ENCODE measurements at places on chromosomes 4 and X.

DNA sequence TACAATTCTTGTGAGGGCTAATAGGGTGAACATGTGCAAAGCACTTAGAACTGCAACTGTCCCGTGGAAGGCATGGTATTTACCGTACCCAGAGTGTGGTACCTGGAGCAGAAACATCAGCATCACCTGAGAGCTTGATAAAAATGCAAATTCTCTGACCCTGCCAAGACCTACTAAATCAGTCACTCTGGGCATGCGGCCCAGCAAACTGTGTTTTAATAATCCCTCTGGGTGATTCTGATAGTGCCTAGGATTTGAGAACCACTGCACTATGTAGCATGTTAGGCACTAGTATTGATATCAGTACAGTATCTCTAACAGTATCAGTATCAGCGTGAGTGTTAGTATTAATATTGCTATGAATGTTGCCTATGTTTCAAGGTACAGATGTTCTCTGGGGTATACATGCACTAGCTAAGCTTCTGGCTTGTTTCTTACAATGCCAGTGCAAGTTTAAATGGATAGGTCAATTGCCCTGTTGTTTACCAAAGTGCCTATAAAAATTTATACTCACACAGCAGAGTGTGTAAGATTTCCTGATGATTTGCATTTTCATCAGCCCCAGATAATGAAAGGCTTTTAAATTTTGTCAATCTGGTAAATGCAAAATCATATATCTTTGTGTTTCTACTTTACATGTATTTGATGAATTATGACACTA is 354.0 kb downstream of the HS3ST1 start:
- no peak for DNase-seq

DNA sequence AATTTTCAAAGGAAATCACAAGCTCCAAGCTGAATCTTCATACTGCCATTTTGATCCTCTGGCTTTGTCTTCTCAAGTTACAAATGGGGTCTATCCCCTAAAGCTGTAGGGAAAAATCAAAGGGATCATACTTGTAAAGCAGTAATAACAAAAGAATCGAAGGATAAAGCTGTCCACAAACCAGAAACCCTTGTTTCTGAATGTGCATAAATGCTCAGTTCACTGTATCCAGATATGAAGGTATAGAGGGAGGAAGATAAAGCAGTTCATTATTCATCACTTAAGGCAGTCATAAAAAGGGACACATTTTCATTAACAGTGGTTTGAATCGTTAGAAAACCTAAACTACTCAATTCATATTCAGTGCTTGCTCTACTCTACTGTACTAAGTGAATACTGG is 33.2 kb upstream of the RPS6KA6 start:
- no peak for DNase-seq

GRCh38 chr4:90237751-90238530 is 110.7 kb downstream of the CCSER1 start:
- no peak for DNase-seq

- DNase-seq = no peak
These were observed 8.0 kb downstream of the IGFBP7 start for GRCh38 chr4:57102050-57102624.

DNA sequence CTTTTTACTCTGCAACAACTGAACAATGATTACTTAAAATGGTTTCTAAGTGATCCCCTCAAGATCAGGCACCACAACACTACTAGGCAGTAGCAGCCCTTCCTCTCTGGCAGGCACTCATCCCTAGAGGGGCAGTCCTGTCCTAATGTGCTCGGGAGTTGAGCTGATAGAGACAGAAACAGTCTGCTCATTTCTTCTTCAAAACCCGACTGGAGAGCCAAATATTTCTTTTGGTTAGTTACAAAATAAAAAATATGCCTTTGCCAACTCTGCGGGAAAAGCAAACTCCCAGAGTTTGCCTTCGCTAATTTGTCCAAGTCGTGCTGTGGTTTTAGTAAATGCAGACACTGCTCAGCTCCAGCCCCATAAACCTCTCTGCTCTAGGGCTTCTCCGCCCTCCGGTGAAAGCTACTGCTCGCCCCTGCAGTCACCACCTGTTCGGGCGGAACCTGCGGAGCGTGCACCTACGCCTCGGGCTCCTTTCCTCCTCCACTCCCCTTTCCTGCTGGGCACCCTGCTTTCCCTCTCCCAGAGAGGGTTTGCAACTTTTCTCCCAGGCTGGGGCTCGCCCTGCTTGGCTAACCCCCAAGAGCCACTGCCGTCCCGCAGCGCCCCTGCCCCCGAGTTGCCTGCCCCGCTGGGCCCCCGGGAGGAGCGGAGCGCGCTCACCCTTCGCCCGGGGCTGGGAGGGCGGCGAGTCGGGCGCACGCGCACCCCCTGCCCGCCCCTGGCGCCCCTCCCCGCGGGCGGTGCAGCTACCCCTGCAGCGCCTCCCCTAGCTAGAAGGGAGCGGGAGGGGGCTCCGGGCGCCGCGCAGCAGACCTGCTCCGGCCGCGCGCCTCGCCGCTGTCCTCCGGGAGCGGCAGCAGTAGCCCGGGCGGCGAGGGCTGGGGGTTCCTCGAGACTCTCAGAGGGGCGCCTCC is at the start of gene NPNT:
TSS of gene NPNT (plus strand) at position 812 of the 923 bp plus-strand sequence. CDS start 182 bp downstream, outside the sequence.
- DNase-seq = no peak

DNA sequence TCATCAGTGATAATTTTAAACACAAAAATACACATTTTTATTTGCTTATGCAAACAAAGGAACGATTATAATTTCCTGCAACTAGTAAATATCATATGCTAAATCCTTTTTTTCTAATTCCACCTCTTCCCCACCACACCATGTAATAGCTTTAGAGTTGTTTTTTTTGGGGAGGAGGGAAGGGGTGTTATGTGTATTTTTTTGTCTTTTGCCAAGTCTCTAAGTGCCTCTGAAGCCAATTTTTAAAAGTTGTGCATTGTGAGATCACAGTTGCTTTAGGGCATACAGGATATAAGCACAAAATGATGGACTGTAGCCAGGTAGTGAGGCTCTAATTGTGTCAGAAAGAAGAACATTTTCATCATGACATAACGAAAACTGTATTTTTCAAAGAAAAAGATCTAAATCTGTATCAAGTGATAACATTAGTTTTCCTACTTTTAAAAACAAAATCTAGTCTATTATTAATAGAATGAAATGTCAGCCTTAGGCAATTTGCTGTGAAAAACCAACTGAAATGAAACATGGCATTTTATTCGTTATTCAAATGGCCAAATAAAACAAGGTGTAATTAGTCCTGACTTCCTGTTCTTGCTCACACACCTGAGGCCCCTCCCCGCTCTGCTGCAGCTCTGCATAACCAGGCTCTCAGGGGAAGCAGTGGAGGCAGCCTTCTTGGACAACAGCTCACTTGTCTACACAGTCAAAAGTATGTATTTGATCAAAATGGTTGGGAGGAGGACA is 157.4 kb downstream of the PALLD start:
- DNase-seq = no peak

- peak; percentile 9 for DNase-seq
These were observed 367.0 kb downstream of the BCOR start for GRCh38 chrX:39730662-39731329.

- no peak for DNase-seq
These were observed 74.6 kb downstream of the MXRA5 start for GRCh38 chrX:3271834-3272186.

Measured in hypothalamus (tissue), 51 donors.